ENCODE measurements at places on chromosomes 16 and 17. TPM values are rescaled to one million over a fixed set of nuclear protein-coding genes. Genes with fewer than 3 reads are reported as not detected.

DNA sequence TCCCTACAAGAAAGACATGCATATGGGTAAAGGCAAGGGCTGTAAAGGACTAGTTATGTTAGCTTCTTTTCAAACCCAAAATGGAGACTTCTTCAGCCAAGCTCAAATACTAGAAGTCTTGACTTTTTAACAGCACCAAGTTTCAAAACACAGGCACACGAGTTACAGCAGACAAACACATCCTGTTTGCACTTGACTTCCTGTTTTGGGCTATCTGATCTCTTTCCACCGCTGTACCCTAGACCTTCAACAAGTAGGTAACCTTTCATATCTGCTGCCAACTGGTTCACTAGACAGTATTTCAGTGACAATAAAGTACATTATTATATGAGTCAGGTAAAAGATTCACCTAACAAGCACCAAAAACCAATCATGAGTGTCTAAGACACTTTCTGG lies 12.3 kb downstream of the RFFL start:
- DNase-seq, result no peak

GRCh38 chr17:70636517-70637133 lies 467.3 kb downstream of the KCNJ2 start:
- no peak for DNase-seq

GRCh38 chr16:49816875-49817274 lies 39.0 kb downstream of the ZNF423 start:
- DNase-seq, result no peak

The CBX4 gene
- total RNA-seq, result 8.2 TPM

DNA sequence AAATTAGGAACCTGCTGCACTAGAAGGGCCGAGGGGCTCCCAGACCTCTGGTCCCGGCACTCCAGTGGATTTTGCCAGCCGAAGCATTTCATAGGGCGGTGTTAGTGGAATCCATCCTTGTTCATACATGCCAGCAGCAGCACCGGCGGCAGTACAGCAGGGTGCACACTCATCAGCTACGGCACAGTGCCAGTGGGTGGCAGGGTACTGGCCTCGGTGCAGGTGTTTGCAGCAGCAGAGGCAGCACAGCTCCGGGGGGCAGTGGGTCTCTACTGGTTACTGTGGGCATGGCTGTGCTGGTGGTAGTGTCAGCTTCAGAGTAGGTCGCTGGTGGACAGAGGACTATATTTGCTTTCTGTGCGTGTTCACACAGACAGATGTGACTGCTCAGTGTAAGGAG lies 985.7 kb downstream of the CDH8 start:
- DNase-seq, result no peak

GRCh38 chr16:88780142-88781062 lies 4.6 kb downstream of the PIEZO1 start:
- DNase-seq, result no peak

The SLC52A1 gene
- 0.58 TPM for total RNA-seq

The KCNH4 gene
- 0.79 TPM for total RNA-seq

DNA sequence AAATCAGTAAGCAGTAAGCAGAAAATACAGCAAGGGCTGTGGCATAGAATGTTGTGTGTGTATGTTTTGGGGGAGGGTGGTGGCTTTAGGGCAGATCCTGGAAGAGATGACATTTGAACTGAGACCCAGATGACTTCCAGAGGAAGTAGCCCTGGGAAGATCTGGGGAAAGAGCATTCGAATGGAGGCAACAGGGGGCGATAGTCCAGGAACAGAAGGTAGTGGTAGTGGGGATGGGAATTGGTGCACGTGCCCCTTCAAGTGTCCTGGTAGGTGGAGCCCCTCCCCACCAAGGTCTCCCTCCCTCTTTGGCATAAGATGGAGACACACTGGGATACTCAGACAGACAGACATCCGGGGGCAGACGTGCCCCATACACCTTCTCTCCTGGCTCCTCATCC lies 14.1 kb downstream of the ARHGEF15 start:
- DNase-seq, result no peak

GRCh38 chr17:76644995-76645394 lies 1.4 kb upstream of the ST6GALNAC1 start:
- DNase-seq, result no peak

GRCh38 chr16:83955218-83956130 lies 2.4 kb downstream of the OSGIN1 start:
- no peak for DNase-seq

- no peak for DNase-seq
These were observed 48.8 kb downstream of the DNAH3 start for GRCh38 chr16:21101631-21102420.

The VPS9D1 gene
- total RNA-seq, result 5.7 TPM

GRCh38 chr17:6101706-6102105 lies 31.5 kb downstream of the WSCD1 start:
- DNase-seq, result no peak

GRCh38 chr16:17476414-17477259 lies 5.9 kb upstream of the XYLT1 start:
- DNase-seq, result no peak

GRCh38 chr17:81057079-81057730 lies 22.3 kb downstream of the BAIAP2 start:
- peak; percentile 80 for DNase-seq

- no peak for DNase-seq
These were observed 8.8 kb upstream of the SSTR5 start for GRCh38 chr16:1063728-1064127.

DNA sequence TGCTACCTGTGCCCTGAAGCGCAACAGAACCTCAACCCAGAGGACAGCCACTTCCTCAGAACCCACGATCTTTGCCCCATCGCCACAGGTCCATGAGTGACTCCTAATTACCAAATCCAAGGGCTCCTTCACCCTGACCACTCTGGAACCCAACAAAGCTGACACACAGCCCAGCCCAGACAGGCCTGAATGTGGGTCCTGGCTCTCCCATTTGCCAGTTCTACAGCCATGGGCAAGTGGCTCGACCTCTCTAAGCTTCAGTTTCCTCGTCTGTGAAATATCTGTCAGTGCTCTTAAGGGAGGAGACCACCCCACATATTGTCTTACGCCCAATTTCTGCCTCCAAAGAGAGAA lies 18.0 kb upstream of the ENDOV start:
- DNase-seq, result no peak

DNA sequence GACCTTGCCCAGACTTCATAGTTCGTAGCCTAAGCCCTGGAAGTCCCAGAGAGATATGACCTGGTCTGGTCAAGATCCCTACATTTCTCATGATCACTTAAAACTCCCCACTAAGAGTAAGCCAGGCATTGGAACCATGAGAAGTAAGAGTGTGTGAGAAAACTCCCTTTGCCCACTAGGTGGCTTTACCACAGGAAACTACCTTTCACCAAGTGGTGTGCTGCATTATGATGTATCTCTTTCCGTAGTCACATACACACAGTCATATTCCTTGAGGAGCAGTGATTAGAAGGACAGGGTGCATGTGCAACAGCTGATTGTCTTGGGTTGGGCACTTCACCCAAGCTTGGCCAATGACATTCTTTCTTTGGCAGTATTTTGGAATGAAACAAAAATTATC lies 639.3 kb downstream of the KCNJ2 start:
- DNase-seq, result no peak

- no peak for DNase-seq
These were observed 57.8 kb downstream of the USP43 start for GRCh38 chr17:9702914-9703780.

The SLC43A2 gene
- 6.8 TPM for total RNA-seq

GRCh38 chr16:86519649-86520316 lies 9.5 kb downstream of the FOXF1 start:
- no peak for DNase-seq

DNA sequence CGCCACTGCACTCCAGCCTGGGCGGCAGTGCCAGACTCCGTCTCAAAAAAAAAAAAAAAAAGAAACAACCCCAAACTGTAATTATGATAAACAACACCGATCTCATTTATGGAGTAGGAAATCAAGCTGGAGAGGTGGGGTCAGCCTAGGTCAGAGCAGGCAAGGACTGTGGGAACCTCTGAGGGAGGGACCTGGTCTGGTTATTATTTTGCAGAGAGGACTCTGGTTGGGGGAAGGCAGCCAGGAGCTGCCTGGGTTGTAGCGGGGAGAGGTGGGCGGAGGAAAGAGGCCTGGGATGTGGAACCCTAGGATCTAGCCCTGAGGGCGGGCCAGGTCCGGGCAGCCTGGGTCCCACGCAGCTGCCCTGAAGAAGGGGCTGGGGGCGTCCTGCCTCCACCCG lies 10.9 kb upstream of the HS3ST6 start:
- DNase-seq, result no peak

The CHD9NB gene
- 3.4 TPM for total RNA-seq

- DNase-seq, result no peak
These were observed 338.7 kb downstream of the C16orf95 start for GRCh38 chr16:86978445-86979030.

The KRTAP17-1 gene
- total RNA-seq, result not detected

- DNase-seq, result no peak
These were observed 39.9 kb upstream of the ICAM2 start for GRCh38 chr17:64060331-64060730.

The CCDC154 gene
- total RNA-seq, result 0.37 TPM

- no peak for DNase-seq
These were observed 47.1 kb downstream of the CMIP start for GRCh38 chr16:81491541-81492188.

The ABAT gene
- 9.0 TPM for total RNA-seq

DNA sequence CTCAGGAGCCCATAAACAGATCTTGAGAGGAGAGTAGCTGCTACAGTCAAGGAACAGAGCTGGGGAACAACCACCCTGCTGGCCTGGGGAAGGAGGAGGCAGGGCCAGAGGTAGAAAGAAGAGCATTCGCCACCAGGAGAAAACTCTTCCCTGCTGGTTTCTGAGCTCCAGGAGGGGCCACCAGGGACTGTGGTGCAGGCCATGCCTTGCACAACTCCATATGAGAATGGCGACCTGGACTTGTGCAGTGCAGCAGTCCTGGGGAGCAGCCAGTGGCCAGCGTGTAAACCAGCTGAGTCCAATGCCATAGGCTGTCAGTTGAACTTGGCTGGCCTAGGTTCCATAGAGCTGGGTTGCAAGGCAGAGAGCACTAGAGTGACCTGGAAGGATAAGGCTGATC lies 11.6 kb downstream of the SLC13A2 start:
- DNase-seq, result no peak

DNA sequence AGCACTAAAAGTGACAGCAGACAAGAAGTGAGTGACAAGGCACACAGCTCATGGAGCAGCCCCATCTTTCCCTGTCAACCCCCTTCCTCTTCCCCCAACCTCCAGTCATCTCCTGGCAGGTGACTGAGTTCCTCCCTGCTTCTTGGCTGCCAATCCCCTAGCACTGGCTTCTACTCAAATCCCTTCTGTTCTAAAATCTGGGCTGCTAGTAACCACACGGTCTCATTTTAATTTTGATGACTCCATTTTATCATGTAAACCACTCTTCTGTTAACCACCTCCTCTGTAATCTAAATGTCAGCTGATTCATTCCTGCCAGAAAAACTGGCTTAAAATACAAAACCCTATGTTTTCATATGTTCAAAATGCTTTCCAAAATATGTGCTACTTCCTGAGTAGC lies 419.8 kb upstream of the MON1B start:
- no peak for DNase-seq

The CCDC182 gene
- not detected for total RNA-seq

DNA sequence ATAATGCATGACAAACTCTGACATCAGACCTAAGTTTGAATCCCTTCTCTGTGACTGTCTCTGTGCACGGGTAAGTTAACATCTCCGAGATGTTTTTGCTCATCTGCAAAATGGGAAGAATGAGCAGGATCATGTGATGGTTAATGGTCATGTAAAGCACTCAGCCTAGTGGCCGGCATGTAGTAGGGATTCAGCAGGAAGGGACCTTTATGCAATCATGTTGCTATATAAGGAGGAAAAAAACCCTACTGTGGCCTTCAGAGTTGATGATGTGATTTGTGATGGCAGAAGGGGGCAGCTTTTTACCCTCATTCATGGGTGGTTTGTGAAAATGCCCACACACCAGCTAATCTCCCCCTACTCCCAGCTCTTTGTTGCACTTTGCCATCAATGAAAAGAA lies 24.1 kb downstream of the CLEC16A start:
- no peak for DNase-seq
